ENCODE measurements at places on chromosomes 16 and 17.

- DNase-seq, result no peak
These were observed 393.8 kb upstream of the KIF2B start for GRCh38 chr17:53428913-53429312.

DNA sequence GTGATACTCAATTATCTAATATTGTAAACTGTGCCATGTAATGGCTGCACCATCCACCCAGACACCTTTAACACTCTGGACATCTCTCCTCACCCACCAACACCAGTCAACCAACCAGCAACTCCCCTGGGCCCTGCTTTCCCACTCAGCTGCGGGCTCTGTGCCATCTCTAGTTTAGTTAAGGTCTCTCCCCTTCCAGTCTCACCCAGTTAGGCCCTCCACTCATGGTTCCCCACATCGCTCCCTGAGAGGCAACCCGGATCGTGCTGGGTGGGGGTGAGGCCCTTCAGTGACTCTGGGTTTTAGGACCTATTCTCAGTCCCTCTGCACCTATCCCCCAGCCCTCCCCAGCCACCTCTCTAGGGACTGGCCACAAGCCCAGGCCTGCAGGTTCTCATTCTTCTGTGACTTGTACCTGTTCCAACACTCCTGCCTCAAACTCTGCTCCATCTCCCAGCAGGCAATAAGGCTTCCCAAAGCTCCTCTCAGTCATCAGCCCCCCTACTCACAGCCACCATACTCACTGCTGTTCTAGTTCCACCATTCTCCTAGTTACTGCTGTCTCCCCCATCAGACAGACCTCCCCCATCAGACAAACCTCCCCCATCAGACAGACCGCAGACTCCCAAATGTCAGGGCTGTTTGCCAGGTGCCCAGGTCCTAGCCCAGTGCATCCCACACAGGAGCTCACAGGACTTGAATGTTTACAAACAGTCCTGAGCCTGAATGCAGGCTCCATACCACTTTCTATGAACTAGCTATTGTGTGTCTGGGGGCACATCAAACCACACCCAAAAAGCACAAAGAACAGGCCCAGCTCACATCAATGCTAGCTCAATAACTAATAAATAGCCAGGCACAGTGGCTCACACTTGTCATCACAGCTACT, 2.6 kb downstream of the TK2 start:
- DNase-seq, result no peak

DNA sequence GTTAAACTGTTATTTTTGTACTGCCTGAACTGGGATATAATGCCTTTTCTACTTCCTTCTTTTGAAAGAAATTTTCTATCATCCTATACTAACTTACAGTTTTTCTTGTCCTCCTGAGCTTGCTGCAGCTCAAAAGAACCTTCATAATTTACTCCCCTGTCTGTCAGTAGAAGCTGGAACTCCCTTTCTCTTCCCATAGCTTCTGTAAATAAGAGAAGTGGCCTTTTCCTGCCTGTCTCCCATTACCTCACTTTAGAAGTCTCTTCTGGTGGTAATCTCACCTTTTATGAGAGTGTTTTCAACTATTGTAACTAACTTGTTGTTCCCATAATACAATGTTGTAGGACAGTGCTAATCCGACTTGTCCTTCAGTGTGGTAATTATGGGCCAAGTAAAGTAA, 246.7 kb upstream of the TBX2 start:
- no peak for DNase-seq

DNA sequence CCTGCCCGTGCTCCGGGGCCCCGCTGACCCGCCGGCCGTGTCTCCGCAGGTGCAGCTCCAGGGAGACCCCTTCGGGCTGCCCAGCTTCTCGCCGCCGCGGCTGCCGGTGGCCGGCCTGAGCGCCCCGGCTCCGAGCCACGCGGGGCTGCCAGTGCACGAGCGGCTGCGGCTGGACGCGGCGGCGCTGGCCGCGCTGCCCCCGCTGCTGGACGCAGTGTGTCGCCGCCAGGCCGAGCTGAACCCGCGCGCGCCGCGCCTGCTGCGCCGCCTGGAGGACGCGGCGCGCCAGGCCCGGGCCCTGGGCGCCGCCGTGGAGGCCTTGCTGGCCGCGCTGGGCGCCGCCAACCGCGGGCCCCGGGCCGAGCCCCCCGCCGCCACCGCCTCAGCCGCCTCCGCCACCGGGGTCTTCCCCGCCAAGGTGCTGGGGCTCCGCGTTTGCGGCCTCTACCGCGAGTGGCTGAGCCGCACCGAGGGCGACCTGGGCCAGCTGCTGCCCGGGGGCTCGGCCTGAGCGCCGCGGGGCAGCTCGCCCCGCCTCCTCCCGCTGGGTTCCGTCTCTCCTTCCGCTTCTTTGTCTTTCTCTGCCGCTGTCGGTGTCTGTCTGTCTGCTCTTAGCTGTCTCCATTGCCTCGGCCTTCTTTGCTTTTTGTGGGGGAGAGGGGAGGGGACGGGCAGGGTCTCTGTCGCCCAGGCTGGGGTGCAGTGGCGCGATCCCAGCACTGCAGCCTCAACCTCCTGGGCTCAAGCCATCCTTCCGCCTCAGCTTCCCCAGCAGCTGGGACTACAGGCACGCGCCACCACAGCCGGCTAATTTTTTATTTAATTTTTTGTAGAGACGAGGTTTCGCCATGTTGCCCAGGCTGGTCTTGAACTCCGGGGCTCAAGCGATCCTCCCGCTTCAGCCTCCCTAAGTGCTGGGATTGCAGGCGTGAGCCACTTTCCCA, 5.9 kb downstream of the CTF1 start:
- DNase-seq, result peak; percentile 90

All from adipocyte (in vitro differentiated cells).